SJSA1 (cell line): ENCODE measurements at places on chromosomes 3 and 15. TPM values are rescaled to one million over a fixed set of nuclear protein-coding genes. Genes with fewer than 3 reads are reported as not detected.
A peak's percentile ranks its signal among the peaks of the same experiment; 100 is the strongest.

The TNFSF10 gene
- total RNA-seq = 1.0 TPM in 1 of 2 replicates, not detected in the other

The CYP8B1 gene
- not detected in 2 replicates for total RNA-seq

- DNase-seq = no peak
Measured at GRCh38 chr3:191987831-191988350, 526.9 kb downstream of the PYDC2 start.

- DNase-seq = no peak
Measured at GRCh38 chr15:65828585-65828984, 36.5 kb upstream of the DENND4A start.

- no peak for DNase-seq
Measured at GRCh38 chr15:55589287-55589686, 1.1 kb upstream of the PYGO1 start.

GRCh38 chr3:128112357-128112968 lies 11.1 kb downstream of the RUVBL1 start:
- DNase-seq = peak; percentile 71
